ENCODE measurements at places on chromosomes 12 and 14.
A peak's percentile ranks its signal among the peaks of the same experiment; 100 is the strongest.

GRCh38 chr12:45591635-45592034 lies 137.9 kb upstream of the ARID2 start:
- no peak for DNase-seq

DNA sequence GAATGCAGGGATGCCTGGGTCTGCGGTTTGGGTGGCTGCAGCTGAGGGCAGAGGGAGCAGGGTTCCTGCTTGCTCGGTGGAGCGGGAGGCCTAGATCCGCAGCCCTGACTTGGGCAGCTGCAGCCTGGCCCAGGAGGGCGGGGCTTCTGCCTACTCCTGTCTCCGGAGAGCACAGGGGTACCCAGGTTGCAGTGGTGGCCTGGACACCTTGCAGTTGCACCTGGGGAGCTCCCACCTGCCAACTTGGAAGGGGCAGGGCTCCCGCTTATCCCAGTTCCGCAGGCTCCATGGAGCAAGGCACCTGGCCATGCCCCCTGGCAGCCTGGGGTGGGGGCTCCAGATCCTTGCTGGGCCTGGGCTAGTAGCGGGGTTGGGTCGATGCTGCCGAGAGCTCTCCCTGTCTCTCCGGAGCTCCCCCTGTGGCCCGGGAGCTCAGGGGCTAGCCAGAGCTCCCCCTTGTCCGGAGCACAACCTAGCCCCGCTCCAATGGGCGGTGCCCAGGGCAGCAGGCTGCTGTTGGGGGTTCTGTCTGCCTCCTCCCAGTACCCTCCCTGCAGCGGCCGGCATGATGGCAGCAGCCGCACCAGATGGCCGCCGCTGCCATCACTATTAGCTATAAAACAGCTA lies 136.4 kb downstream of the PTPRR start:
- DNase-seq = no peak

DNA sequence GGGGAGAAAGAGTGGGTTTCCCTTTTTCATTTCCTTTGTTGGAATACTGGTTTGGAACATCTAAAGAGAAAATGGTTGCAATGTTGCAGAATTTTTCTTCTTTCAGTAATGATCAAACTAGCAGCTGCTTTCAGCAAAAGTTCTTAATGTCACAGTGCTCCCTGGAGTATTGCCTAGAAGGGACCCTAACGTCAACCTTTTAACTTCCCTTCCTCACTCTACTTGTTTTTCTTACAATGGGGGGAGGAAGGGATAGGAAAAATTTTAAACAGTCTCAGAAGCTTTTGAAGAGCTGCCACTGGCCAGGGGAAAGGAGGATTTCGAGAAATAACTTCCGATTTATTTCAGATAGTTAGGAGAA lies 521.8 kb downstream of the MED13L start:
- no peak for DNase-seq

DNA sequence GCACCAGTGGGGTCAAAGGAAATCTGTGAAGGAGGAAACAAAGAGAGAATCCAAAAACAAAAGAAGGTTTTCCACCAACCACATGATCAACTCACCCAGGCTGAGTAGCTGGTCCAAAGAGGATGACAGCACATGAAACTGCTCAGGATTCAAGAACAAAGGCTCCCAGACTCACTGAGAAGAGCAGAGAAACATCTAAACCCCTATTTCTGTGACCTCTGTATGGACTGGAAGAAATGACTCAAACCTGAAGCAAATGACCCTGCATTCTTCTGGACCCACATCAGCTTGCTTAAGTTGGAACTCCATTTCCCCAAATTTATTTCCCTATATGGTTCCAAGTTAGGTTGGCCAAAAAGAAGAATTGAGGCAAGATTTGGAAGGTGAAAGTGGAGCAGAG lies 26.3 kb downstream of the TC2N start:
- no peak for DNase-seq

GRCh38 chr14:105328678-105329390 lies 14.3 kb downstream of the PACS2 start:
- no peak for DNase-seq

- no peak for DNase-seq
These were observed 28.2 kb downstream of the TSPAN19 start for GRCh38 chr12:85007836-85008235.

DNA sequence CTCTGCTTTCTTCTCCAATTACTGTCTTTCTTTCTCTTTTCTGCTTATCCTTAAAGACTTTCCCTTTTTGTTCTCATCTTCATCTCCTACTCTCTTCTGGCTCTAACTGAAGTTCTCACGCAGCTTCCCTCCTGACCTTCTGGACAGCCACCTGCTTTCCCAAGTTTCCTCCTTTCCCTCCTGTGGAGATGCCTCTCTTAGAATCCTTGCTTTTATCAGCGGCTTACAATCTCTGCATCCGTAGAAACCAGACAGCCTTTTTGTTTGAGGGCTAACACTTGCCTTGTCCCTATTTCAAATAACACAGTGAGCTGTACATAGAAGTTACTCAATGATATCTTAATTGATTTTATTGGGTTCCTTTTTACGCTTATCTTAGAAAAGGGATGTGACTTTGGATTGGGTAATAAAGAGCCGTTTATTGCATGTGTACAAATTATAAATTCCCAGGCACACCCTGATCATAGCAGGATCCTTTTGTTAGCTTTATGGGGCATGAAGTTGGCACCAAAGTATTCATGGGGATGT lies 2.1 kb upstream of the LGALS3 start:
- no peak for DNase-seq

GRCh38 chr14:90440021-90440451 lies 43.2 kb downstream of the CALM1 start:
- no peak for DNase-seq

GRCh38 chr12:98594050-98594835 lies 757 bp downstream of the SLC25A3 start:
- DNase-seq = peak; percentile 33

- no peak for DNase-seq
These were observed 274.2 kb upstream of the E2F7 start for GRCh38 chr12:77339610-77340009.

DNA sequence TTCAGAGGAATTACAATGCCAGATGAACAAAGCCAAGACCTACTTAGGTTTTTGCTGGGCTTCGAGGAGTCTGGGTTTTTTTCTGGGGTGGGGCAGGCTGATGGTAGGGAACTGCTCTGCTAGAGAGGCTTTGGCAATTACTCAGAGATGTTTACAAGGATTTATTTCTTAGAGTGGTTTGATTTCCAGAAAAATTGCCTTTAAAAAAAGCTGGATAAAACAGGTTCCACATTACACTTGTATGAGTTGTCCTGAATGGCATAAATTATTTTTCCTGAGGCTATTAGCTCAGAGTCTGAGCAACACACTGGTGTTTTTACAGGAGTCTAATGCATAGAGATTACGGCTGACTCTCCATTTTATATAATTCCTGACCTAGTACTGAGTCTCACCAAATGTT lies 118.5 kb upstream of the FRMD6 start:
- DNase-seq = no peak

DNA sequence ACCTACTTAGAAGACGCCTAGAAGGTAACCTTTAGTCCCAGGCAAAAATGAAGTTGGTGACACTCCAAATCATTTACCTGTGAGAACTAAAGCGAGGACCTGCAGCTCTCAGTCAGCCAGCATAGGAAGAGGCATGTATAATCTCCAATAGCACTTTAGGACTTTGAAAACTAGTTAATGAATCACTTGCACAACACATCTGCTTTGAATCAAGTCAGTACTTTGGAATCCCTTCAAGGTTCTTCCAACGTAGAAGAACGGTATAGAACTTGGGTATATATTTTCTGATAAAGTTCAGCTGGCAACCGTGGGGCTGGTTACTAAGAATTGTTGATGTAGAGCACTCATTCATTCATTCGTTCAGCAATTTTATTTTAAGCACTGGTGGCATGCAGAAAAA lies 251.9 kb downstream of the TMEM132D start:
- no peak for DNase-seq

DNA sequence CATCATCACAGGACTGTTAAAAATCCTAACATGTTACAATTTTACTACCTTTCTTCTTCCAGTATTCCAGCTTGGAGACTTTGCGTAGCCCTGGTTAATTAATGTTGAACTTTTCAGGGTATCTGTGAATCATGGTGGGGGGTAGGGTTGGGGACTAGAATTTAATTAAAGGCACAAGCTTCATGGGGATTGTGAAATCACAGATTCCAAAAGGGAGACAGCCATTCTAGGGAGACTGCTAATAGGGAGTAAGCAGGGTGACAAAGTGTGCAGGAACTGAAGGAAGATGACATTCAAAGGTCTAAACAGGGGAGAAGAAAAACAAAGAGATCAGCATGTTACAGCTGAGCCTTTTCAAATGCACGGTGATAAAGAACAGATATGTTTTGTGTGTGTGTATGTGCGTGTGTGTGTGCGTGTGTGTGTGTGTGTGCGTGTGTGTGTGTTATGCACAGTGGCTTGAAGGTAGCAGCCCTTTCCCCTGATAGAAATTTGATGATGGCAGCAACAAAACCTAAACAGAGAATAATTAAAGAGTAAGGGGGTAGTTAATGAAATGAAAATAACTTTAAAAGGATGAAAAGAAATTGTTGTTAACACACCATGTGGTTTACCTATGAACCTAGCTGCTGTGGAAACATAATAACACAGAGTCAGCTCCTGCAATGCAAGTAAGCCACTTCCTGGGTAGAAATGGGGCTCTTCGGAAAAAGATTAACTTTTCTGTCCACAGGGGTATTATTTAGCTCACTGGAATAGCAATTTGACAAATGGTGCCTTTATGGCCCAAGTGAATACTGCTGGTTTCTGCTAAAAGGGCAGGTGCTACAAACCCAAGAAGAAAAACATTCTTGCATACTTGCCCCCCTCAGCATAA lies 581.7 kb downstream of the DIO2 start:
- DNase-seq = no peak

GRCh38 chr14:66641861-66642635 lies 134.1 kb downstream of the GPHN start:
- DNase-seq = no peak

DNA sequence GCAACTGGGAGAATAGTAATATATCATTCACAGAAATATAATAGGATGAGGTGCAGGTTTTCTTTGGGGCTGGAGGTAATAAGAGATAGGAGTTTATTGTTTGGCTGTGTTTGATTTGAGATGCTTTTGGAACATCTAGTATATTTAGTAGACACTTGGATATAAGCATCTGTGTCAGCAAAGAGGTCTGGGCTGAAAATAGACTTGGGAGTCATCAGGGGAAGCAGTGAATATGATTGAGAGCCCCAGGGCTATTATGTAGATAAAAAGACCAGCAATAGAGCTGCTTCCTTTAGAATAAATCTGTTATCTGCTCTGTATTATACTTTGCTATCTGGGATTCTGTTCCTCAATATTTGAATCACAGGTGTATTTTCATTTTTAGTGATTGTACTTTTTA lies 36.6 kb downstream of the SPATA7 start:
- no peak for DNase-seq

DNA sequence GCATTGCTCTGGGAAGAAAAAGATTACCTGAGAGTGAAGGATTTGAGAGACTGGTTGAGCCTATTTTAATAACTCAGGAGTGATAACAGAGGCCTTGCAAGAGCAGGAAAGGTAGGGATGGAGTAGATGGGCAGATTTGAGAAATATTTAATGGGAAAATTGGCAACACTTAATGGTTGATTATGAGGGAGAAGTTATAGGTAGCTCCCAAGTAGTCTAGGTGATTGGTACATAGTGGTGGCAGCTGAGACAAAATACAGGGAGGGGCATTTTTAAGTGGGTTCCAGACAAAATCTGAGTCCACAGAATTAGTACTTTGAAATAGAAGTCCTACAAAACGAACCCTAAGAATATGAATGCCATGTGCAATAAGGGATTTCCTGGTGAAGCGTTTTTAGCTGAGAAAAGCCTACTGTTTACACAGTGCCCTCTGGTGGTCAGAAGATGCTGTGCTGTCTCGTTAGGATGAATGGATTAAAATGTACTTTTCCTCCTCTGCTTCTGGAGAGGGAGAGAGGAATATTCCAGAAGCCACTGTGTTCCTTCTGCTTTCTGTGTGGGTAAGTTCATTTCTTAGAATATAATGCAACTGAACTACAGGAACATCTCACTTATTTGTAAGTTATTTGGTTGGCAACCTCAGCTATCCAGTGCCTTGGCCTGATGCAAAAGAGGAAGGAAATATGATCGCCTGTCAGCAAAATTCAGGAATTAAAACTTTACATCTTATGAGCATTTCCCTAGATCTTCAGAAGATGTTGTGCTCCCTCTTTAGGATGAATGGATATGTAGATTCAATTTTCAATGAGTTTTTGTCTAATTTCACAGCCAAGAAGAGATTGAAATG lies 6.5 kb downstream of the ZBTB1 start:
- DNase-seq = peak; percentile 81

- DNase-seq = peak; percentile 57
These were observed 334.5 kb downstream of the TMEM121 start for GRCh38 chr14:105860615-105861580.

GRCh38 chr12:79883216-79883615 lies 51.7 kb downstream of the PPP1R12A start:
- no peak for DNase-seq

GRCh38 chr14:101033006-101033405 lies 129.5 kb upstream of the RTL1 start:
- DNase-seq = no peak

- DNase-seq = no peak
These were observed 16.4 kb upstream of the PLEKHH1 start for GRCh38 chr14:67516676-67517075.

- no peak for DNase-seq
These were observed 20.8 kb upstream of the CEBPE start for GRCh38 chr14:23139874-23140273.

- no peak for DNase-seq
These were observed 20.7 kb downstream of the GTF2A1 start for GRCh38 chr14:81200054-81200453.

DNA sequence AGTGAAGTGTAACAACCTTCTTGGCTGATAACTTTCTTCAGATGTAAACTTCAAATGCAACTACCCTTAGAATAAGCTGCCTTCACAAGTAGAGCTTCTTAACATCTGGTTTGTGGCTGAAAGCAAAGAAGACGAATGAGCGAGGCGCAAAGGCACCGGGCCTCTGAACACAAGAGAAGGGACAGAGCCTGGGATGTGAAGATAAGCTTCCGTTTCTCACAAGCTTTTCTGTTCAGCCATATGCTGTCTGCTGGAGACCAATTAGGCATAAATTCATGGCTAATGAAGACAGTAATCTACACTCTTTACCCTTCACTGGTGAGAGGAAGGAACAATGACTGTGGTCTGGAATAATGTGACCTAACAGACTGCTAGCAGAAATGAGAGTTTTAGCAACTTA lies 195.2 kb downstream of the ATXN7L3B start:
- DNase-seq = no peak

- DNase-seq = no peak
These were observed 83.5 kb downstream of the SLC25A47 start for GRCh38 chr14:100406505-100407131.

DNA sequence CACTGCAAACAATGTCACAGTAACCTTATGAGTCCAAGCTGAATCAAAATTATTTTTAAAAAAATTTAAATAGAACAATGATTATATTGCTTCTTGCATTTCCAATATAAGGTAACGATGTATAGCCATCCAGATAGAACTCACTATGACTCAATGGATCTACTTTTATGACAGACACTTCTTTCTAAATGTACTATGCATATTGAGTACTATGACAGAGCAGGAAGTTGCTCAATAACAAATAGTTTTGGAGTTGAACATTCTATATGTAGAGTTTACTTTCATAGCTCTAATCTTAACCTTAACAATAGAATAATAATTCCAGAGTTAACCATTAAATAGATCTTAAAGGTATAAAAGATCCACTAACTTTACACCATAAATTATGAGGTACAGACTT lies 46.7 kb upstream of the ALG10B start:
- no peak for DNase-seq

GRCh38 chr14:40010961-40011360 lies 578.7 kb upstream of the FBXO33 start:
- DNase-seq = no peak

GRCh38 chr12:113727651-113728061 lies 238.5 kb downstream of the RBM19 start:
- no peak for DNase-seq

Data from OCI-LY7 (cell line).